Fibroblast of skin of abdomen (primary cell): ENCODE measurements at places on chromosomes 4 and X.

DNA sequence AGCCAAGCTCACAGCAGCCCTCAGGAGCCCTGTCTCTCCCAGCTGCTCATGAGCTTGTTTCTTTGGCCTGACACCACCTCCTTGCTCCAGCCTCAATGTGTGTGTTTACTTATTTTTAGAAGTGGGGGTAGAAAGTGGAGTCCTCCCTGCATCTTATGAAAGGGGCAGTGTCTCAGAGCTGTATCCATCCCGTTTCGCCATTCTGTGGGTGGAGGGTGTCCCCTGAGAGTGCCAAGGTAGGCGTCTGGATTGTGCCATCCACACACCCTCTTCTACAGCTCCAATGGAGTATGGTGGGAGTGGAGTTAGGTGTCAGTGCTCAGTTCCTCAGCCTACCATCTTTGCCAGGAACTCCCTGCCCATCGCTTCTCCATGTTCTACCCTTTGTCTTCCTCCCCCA, 8.3 kb downstream of the SPON2 start:
- DNase-seq = no peak

- DNase-seq = no peak
These were observed 1638.8 kb upstream of the PCDH7 start for GRCh38 chr4:29081234-29081955.

- DNase-seq = no peak
These were observed 24.0 kb downstream of the ANAPC4 start for GRCh38 chr4:25401066-25401465.

GRCh38 chrX:66163849-66164411, at the start of gene HEPH:
TSS of gene HEPH (plus strand) at chrX:66164247. CDS start at chrX:66170571, 6,324 bp downstream.
- peak; percentile 76 for DNase-seq

- no peak for DNase-seq
These were observed 1073.7 kb downstream of the PDHA2 start for GRCh38 chr4:96913441-96914080.

- no peak for DNase-seq
These were observed 11.7 kb downstream of the CFAP97 start for GRCh38 chr4:185192059-185192458.

DNA sequence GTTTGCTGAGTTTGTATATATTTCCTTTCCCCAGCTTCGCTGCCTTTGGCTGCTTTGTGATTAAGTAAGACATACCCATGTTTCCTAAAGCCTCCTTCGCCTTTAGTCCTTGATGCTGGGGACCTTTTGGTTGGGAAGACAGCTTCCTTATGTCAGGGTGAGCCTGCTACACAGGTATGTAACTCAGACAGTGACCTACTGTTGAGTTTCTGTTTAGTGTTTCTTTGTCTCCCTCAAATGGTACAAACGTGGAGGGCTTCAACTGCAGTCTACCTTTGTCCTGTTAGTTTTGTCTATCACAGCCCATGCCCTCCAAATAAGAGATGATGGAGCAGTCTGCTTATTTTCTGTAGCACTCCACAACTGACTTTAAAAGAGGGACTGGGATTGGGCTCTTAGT, 59.5 kb downstream of the TET2 start:
- no peak for DNase-seq
